ENCODE measurements at places on chromosomes 2 and 18. TPM values are rescaled to one million over a fixed set of nuclear protein-coding genes. Genes with fewer than 3 reads are reported as not detected.

Gene SPP2
- not detected for total RNA-seq

Gene DHX57
- 16.6 TPM for total RNA-seq

Gene RFX8
- total RNA-seq = 0.77 TPM

Gene GAL3ST2
- total RNA-seq = not detected

Gene CCDC150
- total RNA-seq = 15.6 TPM

Gene MATN3
- 1.6 TPM for total RNA-seq

- H3K4me1 ChIP-seq = no peaks in the 10 kb centered on the region
- H3K27me3 ChIP-seq = no peaks in the 10 kb centered on the region
- no peak overlapping the region for H3K4me3 ChIP-seq
- DNase-seq = no peak
- H3K27ac ChIP-seq = no peak overlapping the region
- H3K36me3 ChIP-seq = no peaks in the 10 kb centered on the region
These were observed 4.5 kb upstream of the MYOM1 start for GRCh38 chr18:3224223-3224622.

DNA sequence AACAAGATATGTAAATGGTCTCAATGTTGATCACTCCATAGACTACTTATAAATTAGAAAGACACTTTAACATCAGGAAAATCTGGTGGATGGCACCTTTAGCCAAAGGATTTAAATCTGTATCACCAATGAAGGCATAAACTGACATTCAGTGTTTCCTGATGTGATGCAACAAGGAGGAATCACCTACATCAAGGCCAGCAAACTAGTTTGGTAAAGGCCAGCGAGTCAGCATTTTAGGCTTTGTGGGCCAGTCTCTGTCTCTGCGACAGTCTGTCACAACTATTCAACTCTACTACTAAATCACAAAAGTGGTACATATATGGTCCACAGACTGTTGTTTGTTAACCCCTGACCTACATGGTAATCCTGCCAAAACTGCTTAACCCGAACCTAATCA, 33.3 kb downstream of the C2orf76 start:
- no peaks in the 10 kb centered on the region for H3K4me1 ChIP-seq
- peak; percentile 12 for DNase-seq
- no peak overlapping the region for H3K27ac ChIP-seq
- no peak overlapping the region for H3K4me3 ChIP-seq
- H3K36me3 ChIP-seq = no peaks in the 10 kb centered on the region
- no peaks in the 10 kb centered on the region for H3K27me3 ChIP-seq

DNA sequence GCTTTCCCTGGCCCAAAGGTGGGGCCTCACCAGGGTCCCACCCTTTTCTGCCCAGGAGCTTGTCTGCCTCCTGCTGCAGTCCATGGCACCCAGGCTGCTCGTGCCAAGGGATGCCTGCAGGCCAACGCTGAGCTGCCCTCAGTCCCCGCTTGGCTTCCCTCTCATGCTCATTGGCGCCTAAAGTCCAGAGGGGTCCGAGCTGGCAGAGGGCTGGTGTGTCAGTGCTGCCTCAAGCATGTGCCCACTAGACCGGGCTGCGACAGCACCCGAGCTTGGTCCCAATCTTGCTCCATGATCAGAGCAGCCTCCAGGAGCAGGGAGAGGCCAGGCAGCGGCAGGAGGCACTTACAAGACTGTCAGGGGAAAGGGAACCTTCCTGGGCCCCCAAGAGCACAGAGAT, 287.0 kb downstream of the ICOS start:
- H3K4me3 ChIP-seq = no peak overlapping the region
- no peak overlapping the region for H3K27ac ChIP-seq
- no peaks in the 10 kb centered on the region for H3K4me1 ChIP-seq
- DNase-seq = no peak
- H3K27me3 ChIP-seq = peaks cover 69% of the 10 kb centered on the region
- no peaks in the 10 kb centered on the region for H3K36me3 ChIP-seq

DNA sequence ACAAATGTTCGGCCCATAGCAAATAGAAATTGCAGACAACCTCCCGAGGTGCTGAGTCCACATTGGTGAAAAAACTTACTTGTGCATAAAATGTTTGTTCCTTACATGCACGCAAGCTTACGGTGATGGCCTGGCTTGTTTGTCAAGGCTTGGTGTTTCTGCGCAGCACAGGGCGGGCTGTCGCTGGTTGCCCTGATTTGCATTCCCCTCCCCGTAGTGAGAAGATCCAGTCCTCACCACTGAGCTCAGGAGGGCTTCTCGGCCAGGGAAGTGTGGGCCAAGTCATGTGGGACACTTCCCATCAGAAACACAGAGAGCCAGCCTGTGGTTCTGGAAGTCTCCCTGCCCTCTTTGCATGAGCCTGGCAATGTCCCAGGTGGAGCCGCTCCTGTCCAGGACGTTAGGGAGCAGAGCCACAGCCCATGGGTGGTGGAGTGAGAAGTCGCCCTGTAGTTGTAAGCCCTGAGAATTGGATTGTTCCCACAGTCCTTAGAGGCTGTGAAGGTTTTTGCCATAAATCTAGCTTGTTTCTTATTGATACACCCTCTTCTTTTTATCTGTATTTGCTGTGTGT, 152.7 kb downstream of the TWIST2 start:
- no peaks in the 10 kb centered on the region for H3K27me3 ChIP-seq
- DNase-seq = no peak
- no peaks in the 10 kb centered on the region for H3K36me3 ChIP-seq
- H3K4me3 ChIP-seq = no peak overlapping the region
- H3K4me1 ChIP-seq = peaks cover 30% of the 10 kb centered on the region

DNA sequence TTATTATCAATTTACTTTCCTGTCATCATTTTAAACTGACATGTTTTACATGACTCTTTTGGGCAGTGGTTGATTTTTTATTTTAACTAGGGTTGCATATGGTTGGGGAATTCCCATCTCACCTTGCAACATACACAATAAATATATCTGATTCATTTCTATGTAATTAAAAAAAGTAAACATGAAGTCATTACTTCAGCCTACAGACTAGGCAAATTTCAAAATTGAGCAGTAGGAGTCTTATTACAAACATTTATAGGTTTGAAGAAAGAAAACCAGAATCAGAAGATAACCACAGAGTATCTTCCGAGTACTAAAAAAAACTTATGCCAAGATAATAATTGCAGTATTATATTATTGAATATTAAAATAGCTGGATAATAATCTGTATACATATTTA, 377.0 kb upstream of the VRK2 start:
- no peaks in the 10 kb centered on the region for H3K27me3 ChIP-seq
- H3K4me3 ChIP-seq = no peak overlapping the region
- DNase-seq = peak; percentile 25

DNA sequence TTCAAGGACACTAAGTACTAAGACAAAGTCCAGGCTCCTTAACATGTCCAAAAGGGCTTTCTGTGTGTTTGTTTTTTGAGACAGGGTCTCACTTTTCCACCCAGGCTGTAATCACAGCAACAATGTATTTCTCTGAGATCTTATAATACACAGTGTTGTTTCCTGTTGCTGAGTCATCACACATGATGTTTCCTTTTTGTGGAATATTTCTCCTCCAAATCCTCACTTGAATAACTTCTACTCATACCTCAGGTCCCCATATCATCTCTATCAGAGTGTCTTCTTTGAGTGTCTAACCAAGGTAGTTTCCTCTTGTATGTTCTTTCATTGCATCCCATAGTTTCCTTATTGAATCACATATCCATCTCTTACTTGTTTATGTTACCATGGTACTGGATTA, 632.0 kb upstream of the PIK3C3 start:
- H3K4me1 ChIP-seq = peaks cover 44% of the 10 kb centered on the region
- H3K4me3 ChIP-seq = no peak overlapping the region
- H3K36me3 ChIP-seq = no peaks in the 10 kb centered on the region
- peak; percentile 12 for DNase-seq
- no peaks in the 10 kb centered on the region for H3K27me3 ChIP-seq

GRCh38 chr18:35578481-35578880, 3.1 kb upstream of the GALNT1 start:
- H3K36me3 ChIP-seq = no peaks in the 10 kb centered on the region
- no peaks in the 10 kb centered on the region for H3K27me3 ChIP-seq
- DNase-seq = no peak
- peaks cover 10% of the 10 kb centered on the region for H3K4me1 ChIP-seq

DNA sequence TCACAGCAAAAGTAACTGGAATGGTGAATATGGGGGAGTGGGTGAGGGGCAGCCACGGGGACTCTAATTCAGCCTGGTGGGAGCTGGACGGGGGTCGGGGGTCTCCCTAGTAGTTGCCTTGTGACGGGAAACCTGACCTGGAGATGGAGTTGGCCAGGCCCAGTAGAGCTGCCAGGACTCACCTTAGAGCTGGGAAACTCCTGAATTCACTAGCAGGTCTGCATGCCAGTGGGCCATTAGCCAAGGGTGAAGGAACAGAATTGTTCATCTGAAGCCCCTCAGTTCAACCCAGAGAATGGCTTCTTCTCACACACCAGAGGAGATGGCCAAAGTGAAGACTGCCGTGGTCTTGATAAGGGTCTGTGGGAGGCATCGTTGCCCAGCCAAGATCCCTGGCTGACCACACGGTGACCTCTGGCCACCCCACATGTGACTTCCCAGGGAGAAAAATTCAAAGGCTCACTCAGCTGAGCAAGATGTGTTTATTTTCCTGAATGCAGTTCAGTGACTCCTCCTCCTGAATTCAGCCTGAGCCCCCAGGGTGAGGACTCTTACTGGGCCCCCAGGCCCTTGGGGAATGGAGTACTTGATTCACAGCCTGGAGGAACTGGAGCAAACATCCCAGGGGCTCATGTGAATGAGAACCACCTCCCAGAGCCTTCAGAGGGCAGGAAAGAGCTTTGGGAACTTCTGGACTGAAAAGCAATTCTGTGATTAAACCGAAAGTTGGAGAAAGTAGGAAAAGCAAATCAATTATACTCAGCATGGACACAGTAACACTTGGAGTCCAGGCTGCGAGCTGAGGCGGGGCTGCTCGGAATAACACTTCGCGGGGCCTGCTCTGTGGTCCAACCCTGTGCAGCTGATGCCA, 25.2 kb downstream of the MOCOS start:
- H3K4me1 ChIP-seq = no peaks in the 10 kb centered on the region
- no peaks in the 10 kb centered on the region for H3K27me3 ChIP-seq
- DNase-seq = no peak
- H3K36me3 ChIP-seq = no peaks in the 10 kb centered on the region
- H3K4me3 ChIP-seq = no peak overlapping the region
- no peak overlapping the region for H3K27ac ChIP-seq

GRCh38 chr2:37306024-37306423, 18.6 kb downstream of the PRKD3 start:
- no peaks in the 10 kb centered on the region for H3K27me3 ChIP-seq
- no peak overlapping the region for H3K4me3 ChIP-seq
- H3K36me3 ChIP-seq = no peaks in the 10 kb centered on the region
- no peak for DNase-seq

DNA sequence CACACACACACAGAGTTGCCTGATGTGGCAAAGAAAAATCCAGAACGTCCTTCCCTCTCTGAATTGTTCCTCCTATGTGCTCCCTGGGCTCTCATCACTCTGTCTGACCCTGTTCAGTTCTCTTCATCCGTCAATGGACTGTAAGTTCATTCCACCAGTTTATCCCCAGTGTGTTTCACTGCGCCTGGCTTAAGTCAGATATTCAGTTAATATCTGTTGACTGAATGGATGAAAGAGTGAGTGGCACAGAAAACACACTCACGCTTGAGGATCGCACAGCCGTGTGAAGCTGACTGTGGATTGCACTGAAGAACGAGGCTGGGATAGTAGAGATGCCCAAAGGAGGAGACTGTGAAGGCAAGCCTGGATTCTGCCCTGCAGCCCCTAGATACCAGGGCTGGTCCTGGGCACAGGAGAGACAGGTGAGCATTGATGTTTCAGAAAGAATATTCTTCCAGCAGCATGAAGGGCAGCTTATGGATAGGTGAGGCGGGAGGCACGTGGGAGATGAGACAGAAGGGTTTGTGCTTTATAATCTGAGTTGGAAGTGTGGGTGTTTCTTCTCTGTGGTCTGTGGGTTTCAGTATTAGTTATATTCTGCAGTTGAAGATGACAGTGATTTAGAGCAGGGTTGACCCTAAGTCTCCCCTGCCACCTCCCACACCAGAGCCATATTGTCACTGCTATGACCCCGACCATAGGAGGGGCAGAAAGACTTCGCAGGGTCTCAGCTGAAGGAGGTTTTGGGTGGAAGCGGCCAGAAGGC, 129.9 kb downstream of the SOCS6 start:
- H3K36me3 ChIP-seq = no peaks in the 10 kb centered on the region
- H3K4me1 ChIP-seq = peaks cover 56% of the 10 kb centered on the region
- H3K27me3 ChIP-seq = no peaks in the 10 kb centered on the region
- DNase-seq = no peak
- no peak overlapping the region for H3K27ac ChIP-seq

GRCh38 chr18:23043803-23044376, 91.4 kb upstream of the CABLES1 start:
- H3K27ac ChIP-seq = no peak overlapping the region
- no peak for DNase-seq
- H3K27me3 ChIP-seq = no peaks in the 10 kb centered on the region
- H3K4me3 ChIP-seq = no peak overlapping the region
- H3K4me1 ChIP-seq = peaks cover 3% of the 10 kb centered on the region
- H3K36me3 ChIP-seq = no peaks in the 10 kb centered on the region

GRCh38 chr2:236972491-236973342, 113.0 kb upstream of the COPS8 start:
- DNase-seq = peak; percentile 86
- no peak overlapping the region for H3K4me3 ChIP-seq
- H3K27ac ChIP-seq = peak overlapping the region; percentile 53

DNA sequence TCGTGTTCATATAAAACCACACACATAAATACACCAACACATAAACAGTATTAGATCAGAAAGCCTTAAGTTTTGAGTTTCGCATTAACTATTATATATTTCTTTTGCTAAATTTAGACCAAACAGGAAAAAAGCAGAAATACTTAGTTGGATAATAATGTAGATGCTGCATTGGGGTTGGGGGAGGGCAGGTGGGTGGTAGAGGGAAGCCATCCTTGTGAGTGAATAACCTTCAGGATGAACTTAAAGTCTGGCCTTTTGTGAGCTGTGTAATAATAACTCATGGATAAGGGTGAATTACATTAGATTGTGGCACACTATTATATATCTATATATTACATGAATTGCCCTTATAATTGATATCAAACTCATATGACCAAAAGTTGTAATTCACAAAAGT, 174.7 kb downstream of the WDR7 start:
- H3K36me3 ChIP-seq = no peaks in the 10 kb centered on the region
- H3K4me3 ChIP-seq = no peak overlapping the region
- no peaks in the 10 kb centered on the region for H3K27me3 ChIP-seq
- no peaks in the 10 kb centered on the region for H3K4me1 ChIP-seq
- DNase-seq = no peak
- no peak overlapping the region for H3K27ac ChIP-seq

GRCh38 chr2:85536479-85536878, 2.5 kb upstream of the MAT2A start:
- H3K36me3 ChIP-seq = peaks cover 21% of the 10 kb centered on the region
- H3K27me3 ChIP-seq = no peaks in the 10 kb centered on the region
- H3K4me3 ChIP-seq = peak overlapping the region; percentile 95
- DNase-seq = peak; percentile 87
